CD4-positive, CD25-positive, alpha-beta regulatory T cell (primary cell): ENCODE measurements at places on chromosomes 2 and 18. TPM values are rescaled to one million over a fixed set of nuclear protein-coding genes. Genes with fewer than 3 reads are reported as not detected.

- DNase-seq: no peak
These were observed 762.3 kb downstream of the BCL11A start for GRCh38 chr2:59791004-59791618.

The C1QL2 gene
- total RNA-seq: not detected

The ACTG2 gene
- total RNA-seq: 0.64 TPM

- DNase-seq: no peak
These were observed 5.1 kb downstream of the SLC39A10 start for GRCh38 chr2:195662138-195662537.

DNA sequence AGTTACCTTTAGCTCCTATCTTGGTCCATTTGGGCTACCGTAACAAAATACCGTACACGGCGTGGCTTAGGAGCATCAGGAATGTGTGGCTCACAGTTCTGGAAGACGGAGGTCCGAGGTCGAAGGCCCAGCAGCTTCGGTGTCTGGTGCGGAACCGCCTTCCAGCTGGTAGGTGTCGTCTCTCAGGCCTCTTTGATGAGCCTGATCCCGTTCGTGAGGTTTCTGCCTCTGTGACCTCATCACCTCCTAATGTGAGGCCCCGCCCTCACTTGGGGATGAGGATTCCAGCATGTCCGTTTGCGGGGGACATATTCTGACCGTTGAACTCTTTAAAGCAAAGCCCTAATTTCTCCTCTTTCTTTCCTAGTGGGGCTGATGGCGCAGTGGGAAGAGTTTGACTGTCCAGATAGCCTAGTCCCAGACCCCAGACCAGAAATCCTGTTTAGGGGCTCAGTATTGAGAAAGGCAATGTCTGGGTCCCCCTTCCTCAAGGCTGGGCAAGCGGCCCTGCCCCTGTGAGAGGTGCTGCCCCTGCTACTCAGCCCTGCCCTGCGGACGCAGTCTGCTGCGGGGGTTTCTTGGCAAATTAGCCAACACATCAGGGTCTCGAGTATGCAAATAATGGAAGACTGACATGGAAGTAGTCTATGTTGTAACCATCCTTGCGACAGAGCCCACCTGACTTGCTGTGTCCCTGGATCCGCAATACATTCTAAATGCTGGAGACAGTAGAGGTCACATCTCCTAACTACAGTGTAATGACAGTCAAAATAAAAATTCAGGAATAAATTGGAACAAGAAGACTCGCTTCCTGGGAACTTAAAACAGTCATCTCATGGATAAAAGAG, 128.0 kb downstream of the ASB1 start:
- no peak for DNase-seq

GRCh38 chr2:862731-863466, 87.8 kb upstream of the SNTG2 start:
- no peak for DNase-seq

The LRRTM1 gene
- not detected for total RNA-seq

- no peak for DNase-seq
These were observed 185.5 kb downstream of the CDH2 start for GRCh38 chr18:27991391-27991790.

DNA sequence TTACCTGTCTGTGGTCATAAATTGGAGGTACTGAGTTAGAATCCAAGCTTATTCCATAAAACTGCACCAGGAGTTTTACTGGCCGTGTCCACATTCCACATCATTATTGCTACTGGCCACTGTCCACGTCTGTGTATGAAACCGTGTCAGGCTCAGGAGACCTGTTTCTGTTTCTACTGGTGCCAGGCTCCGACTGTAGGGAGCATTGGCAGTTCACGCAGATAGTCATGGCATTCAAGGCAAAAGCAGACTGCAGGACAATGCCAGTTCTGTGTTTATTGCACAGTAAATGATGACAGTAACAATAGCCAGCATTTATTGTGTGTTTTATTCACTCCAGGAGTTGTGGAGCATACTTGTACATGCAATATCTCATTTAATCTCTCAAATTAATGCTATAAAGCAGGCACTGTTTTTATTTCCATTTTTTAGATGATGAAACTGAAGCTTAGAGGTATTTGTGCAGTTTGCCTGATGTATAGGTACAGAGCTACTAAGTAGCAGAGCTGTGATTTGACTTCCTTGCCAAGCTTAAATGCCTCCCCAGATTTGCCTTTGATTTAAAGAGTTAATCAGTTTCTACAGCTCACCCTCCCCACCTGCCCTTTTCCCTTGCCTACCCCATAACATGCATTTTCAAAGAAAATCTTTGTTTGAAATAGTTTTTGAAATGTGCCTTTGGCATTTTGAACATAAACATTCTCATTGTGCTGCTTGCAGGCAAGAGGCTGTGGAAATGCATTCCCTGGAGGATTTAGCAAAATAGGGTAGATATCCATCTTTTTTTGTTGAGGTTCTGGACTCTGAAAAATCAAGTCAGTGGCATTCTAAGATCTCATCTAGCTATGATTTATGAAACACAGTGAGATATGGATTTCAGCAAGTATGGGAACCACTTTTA, 55.5 kb downstream of the MAP4K4 start:
- DNase-seq: no peak

DNA sequence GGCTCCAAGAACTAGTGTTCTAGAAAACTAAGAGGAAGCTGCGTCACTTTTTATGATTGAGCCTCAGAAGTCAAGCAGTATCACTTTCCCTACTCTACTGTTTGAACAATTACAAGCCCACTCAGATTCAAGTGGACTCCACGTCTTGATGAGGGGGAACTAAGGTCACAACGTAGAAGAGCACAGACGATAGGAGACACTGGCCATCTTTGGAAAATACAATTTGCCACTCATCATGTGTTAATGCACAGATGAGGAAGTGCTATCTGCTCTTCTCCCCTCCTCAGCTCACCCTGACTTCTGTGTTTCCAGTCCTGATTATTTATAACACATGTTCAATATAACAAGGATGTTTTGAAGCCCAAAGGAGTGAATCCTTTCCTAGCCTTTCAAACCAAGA, 76.1 kb upstream of the CYP1B1 start:
- DNase-seq: no peak

GRCh38 chr2:26577442-26578112, 63.6 kb downstream of the CIB4 start:
- DNase-seq: peak; percentile 45

GRCh38 chr2:78814331-78814986, 211.0 kb upstream of the REG3G start:
- no peak for DNase-seq

DNA sequence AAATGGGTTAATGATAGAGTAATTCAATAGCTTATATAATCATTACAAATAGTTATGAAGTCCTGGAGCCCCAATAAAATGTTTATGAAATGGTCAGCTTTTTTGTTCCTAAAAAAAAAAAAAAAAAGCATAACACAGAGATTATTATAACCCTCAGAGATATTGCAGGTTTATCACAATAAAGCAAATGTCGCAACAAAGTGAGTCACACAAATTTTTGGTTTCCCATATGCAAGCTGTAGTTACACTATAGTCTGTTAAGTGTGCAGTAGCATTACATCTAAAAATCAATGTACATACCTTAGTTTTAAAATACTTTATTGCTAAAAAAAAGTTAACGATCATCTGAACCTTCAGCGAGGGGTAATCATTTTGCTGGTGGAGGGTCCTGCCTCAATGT, 20.0 kb downstream of the WDFY1 start:
- no peak for DNase-seq

GRCh38 chr2:140604788-140605187, 1526.0 kb downstream of the LRP1B start:
- DNase-seq: no peak

DNA sequence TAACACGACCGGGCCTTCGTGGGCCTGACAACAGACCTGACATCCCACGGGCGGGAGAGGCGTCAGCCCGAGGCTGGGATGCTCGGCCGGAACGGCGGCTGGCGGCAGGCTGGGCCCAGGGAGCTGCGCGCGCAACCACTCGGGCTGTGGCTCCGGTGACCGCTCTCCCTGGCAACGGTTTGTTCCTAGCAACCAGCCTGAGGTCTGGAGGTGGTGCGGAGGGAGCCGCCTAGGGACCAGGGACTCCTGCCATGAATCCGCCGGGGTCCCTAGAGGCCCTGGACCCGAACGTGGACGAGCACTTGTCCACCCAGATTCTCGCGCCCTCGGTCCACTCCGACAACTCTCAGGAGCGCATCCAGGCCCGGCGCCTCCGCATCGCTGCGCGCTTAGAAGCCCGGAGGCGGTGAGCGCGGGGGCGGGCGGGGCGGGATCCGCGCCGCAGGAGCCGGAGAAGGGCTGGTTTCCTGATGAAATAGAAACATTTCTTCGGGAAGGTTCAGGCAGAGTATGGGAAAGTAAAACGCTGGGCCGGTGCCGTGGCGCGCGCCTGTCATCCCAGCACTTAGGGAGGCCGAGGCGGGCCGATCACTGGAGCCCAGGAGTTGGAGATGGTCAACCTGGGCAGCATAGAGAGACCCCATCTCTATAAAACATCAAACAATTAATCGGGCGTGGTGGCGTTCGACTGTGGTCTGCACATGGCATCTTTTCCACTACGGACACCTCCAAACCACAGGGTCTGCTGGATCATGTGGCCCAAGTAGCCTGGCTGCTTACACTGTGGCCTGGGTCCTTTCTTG, at the start of gene DRC1:
DRC1 (plus strand) TSS at position 182 of the 803 bp plus-strand sequence; CDS start at position 252, 70 bp downstream.
- DNase-seq: peak; percentile 36

DNA sequence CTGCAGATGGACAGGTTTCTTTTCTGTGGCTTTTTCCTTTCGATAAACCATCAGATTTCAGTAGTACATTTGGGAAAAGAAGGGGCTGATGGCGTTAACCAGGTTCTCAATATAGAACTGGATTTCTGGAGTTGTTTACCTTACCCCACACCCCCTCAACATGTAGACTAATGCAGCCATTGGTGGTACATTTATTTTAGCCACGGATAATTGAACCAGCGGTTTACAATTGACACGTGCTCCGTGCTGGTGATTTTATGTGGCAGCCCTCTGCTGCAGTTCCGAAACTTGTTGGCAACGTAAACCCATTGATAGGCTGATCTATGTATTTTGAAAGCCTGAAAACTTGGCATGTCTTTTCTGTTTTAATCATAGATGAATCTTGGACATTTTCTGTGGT, 5.4 kb downstream of the SOX11 start:
- no peak for DNase-seq

DNA sequence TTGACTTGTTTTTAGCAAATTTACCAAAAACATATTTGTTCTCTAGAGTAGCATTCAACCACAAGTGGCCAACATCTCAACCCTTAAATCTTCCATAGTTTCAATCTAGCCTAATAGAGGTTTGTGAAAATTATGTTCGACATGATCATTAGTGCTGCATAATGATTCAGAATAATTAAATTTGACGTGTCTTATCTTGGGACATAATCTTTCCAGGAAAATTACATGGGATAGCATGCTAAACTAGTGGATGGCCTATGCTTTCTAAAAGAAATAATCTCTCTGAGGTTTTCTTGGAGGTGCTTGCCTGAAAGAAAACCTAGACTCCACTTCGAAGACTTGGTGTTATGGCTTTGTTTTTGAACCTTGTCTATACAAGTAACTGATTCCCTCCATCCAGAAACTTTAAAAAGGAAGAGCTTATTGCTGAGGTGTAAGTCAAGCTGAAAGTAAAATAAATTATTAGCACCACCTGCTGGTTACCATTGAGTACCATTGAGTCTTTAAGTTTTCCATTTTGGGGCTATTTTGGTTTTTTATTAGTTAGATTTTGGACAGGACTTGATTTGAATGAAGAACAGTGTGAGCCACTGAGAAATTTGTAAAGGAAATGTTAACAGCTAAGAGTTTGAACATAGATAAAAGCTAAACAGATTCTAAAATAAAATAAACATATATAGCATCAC, 32.7 kb downstream of the COX7A2L start:
- DNase-seq: peak; percentile 46

The RAB17 gene
- not detected for total RNA-seq

The TMEM247 gene
- total RNA-seq: not detected

DNA sequence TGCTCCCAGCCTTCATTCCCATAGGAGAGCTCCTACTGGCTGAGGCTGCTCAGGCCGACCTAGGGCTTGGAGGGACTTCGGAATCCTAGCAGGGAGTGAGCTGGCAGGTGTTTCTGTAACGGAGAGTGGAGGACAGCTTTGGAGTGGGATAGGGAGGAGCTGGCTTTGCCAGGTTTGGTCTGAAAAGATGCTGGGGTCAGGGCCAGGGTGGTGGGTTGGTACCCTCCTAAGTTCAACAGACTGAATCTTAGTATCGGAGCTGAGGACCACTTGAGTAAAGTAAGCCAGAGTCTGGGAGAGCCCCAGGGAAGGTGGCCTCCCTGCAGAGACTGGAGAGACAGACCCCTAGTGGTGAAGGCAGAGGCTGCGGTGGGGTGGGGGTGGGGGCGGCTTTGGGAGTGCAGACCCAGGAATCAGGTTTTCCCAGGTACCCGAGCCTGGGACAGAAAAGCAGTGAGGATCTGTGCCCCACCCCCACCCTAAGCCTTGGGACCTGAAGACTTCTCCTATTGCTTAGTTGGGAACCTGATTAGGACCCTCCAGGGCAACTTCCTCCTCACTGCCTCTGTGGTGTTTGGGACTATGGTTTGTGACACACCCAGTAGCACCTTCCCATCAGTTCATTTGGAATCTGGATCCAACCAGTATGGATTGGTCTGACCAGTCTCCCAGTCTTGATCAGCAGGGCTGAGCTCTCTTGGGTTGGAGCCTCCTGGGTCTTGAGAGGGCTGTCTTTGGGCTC, 3.0 kb downstream of the CNNM4 start:
- no peak for DNase-seq

The RNF103 gene
- 79.3 TPM for total RNA-seq

GRCh38 chr2:218381916-218382366, at the start of gene SLC11A1:
Gene SLC11A1 (plus strand): TSS chr2:218382273. CDS start chr2:218382369, 96 bp downstream.
- DNase-seq: no peak

DNA sequence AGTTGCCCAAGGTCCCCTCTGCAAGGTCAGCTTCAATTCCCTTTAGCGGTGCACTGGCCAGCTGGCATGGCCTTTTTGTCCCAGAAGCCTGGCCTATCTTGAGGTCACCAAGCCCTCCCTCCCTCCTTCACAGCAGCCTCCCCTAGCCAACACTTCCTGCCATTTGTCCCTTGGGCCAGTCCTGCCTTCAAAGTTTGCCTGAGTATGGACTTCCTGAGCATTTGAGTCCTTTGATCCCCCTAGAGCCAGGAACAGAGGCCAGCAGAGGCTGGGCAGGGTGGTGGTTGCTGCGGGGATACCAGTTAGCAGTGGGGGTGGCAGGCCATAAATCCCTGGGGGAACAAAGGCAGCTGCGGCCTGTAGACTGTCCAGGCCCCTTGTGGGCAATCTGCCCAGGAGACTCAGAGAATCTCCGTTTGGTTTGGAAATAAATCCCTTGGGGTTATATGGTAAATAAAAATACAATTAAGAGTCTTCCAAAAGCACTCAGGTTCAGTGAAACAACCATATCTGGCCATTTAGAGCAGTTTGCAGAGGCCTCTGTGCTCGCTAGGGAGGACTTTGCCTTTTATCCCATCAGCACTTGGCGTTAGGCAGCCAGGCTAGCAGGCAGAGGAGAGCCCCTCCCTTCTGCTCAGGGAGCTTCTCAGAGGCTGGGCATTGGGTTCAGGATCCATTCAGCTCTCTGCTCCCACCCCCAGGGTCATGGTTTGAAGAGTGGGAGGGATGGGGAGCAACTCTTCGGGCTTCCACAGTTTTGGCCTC, 3.1 kb upstream of the HES6 start:
- DNase-seq: no peak

GRCh38 chr18:62596145-62597005, 73.5 kb downstream of the ZCCHC2 start:
- DNase-seq: no peak

GRCh38 chr18:29962579-29962978, 1080.0 kb downstream of the DSC3 start:
- no peak for DNase-seq
